ENCODE measurements at places on chromosomes 2 and 18. TPM values are rescaled to one million over a fixed set of nuclear protein-coding genes. Genes with fewer than 3 reads are reported as not detected.

The FAM161A gene
- total RNA-seq, result 2.6 TPM

GRCh38 chr18:51162617-51163016, 34.9 kb downstream of the MEX3C start:
- H3K36me3 ChIP-seq, result no peaks in the 10 kb centered on the region
- no peaks in the 10 kb centered on the region for H3K27me3 ChIP-seq
- H3K4me1 ChIP-seq, result no peaks in the 10 kb centered on the region
- H3K27ac ChIP-seq, result no peak overlapping the region

DNA sequence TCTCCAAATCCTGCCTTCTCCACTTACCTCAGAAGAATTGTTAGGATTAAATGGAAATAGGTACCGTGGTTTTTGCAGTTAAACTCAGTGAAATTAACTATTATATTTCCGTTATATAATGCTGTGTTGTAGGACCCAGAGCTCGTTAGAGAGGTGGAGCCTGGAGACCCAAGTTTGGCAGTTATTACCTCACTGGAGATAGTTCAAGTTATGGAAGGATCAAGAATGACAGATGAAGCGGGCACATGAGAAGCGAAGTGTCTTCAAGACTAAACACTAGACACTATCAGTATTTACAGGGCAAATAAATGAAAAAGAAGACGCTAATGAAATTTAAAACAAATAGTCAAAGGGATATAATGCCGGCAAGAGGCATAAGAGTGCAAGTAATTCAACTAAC, 866 bp downstream of the CWC22 start:
- DNase-seq, result no peak
- peaks cover 14% of the 10 kb centered on the region for H3K4me1 ChIP-seq
- H3K4me3 ChIP-seq, result peak overlapping the region; percentile 85
- no peaks in the 10 kb centered on the region for H3K27me3 ChIP-seq
- no peaks in the 10 kb centered on the region for H3K36me3 ChIP-seq

DNA sequence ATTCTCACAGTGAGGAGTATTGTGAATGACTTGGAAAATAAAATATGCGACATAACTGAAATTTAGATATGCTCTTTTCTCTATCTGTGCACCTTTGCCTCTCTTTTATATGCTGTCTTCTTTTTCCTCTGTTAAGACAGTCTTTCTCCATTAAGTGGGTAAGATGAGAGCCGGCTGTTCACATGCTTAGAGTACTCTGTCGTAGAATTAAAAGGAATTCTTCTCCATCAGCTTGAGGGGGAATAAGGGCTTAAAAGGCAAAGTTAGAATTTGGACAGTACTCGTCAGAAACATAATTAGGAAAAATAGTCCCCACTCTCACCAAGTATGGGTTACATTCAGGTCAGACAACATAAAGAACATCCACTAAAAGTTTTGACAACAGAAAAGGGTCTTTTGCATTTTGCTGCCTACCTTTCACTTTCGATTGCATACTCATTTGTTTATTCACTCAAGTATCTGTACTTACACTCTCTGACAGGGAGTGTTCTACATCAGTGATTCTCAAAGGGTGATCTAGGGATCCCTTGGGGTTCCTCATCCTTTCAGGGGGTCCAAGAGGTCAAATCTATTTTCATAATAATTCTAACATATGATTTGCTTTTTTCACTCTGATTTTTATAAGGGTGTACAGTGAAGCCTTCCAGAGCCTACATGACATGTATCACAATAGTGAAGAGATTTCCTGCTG, 48.0 kb downstream of the ARHGAP15 start:
- H3K27ac ChIP-seq, result peak overlapping the region; percentile 42
- H3K4me1 ChIP-seq, result peaks cover 7% of the 10 kb centered on the region
- H3K4me3 ChIP-seq, result peak overlapping the region; percentile 25
- no peaks in the 10 kb centered on the region for H3K36me3 ChIP-seq
